ENCODE measurements at places on chromosomes 11 and 22.

DNA sequence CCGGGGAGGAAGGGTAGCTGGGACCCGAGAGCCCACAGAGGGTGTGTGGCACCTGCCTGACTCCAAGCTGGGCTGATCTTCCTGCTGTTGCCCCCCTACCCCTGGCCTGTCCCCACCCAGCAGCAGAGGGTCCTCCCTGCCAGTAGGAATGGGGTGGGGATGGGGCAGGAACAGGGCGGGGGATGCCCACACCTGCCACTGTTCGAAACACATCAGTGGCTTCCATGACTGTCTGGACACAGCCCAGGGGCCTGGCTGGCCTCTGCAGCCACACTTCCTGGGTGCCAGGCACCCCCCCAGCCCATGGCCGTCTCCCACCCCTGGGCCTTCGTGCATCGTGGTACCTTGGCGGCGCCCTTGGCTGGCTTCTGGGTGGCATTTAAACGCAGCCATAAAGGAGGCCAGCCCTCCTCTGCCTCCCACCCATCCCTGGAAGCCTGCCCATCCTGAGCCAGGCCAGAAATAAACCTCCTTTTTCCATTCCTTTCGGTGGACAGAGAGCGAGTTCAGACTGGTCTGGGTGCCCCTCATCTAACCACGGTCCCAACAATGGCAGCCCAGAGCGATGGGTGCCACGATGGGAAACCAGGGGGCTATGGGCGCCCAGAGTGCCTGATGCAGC lies 745 bp upstream of the SHISAL1 start:
- no peak for DNase-seq

DNA sequence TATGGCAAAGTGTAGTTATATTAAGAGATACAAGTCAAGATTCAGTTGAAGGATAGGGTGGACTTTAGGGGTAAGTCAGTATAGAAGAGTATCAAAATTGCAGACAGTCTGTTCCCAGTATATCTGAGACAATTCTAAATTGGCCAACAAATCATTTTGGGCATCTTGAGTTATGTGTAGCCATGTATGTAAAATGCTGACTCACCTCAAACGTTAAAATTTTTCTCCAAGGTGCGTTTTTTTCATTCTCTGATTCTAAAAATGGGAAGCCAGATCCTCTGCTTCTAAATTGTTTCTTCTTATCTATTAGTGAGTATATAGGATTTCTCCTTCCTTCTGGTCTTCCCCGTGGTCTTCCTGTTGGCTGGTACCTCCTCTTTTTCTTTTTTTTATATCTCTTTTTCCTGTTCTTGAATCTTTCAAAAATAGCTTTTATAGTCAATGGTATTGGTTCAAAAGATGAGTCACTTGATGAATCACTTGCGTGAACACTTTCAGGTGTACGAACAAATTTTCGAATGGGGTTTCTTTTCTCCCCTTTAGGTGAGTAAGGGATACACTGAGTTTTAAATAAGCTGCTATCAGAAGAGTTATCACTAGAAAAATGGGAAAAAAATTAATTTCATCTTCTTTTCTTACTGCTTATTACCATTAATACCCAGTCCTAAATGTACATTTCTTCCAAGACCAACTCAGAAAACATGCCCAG lies 3.2 kb downstream of the TAF1D start:
- DNase-seq, result peak; percentile 29

- no peak for DNase-seq
These were observed 116.2 kb downstream of the KIF18A start for GRCh38 chr11:27991736-27992135.

- DNase-seq, result no peak
These were observed 4.9 kb upstream of the ATP6V1E1 start for GRCh38 chr22:17633217-17633997.

DNA sequence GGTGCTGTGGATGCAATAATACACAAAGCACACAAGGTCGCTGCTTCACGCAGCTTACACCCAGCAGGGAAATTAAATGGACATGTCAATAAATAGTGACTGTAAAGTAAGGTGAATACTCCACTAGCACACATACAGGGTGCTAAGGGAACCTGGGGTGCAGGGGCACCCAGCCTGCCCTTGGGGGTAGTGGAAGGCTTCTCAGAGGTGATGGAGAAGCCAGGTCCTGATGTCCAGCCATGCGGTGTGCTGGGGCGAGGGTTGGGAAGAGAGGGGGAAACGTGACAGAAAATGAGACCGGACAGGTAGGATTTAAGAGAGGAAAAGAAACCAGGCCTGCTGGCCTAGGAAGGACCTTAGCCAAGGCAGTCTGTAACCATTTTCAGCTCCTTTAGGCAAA lies 200.5 kb downstream of the GRIK4 start:
- DNase-seq, result no peak

DNA sequence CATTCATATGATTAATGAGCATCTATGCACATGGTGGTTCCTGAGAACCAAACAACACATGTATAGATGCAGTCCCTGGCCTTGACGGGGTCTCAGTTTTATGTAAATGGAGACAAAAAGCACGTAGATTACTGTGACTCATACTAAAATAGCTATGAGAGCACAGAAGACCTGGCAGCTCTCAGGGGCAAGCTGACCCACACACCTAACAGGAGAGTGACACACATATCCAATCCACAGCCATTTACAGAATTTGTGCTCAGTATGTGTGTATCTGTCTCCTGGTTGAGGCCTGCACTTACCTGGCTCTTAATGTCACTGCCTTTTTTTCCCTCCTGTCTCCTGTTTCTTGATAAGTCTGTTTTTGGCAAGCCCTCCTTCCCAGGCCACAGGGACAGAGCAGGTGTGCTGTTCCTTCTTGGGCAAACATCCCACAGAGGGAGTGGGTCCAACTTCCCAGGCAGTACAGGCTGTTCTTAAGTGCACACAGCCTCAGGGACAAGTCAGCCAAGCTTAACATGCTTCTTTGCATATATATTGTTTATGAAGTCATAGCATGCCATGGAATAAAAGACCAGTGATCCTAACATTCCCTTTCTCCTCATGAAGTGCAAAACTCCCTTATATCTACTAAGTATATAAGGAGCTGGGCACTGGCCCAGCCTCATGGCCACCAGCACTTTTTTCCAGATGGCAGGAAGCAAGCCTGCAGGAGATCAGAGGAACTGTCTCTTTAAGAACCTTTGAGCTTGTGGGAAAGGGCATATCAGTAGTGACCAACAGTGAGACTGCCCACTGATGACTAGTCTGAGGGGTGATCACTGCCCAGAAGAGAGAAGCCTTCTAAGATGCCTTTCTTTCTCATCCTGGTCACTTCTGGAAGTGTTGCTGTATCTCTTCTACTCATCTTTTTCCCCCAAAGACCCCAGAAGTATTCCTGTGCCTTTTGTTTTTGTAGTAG lies 124.7 kb upstream of the CCDC90B start:
- DNase-seq, result no peak

Data from T-cell (primary cell).